ENCODE measurements at places on chromosomes 13 and 19.

DNA sequence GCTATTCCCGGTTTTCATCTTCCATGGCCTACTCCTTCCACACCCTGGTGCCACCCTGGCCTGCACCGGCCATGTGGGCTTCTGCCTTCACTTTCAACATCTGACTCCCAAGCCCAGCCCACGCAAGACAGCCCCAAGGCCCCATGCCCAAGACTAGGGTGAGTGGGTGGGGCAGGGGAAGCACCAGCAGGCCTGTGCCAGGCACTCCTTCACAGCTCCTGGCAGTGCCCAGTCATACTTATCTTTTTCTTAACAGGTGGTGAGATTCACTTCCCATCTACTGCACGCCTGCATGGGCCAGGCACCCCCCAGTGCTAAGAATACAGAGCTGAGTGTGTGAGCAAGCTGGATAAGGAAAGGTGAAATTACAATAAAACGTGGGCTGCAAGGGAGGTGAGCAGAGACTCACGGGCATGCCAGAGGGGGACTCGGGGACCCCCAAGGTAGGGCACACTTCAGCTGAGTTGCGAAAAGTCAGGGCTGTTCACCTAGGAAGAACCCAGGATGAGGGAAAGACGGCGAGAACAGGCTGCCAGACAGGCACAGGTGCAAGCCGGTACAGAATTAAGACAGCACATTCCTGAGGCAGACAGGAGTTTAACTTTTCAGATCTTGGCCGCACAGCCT is 55.7 kb downstream of the COL4A1 start:
- no peak for DNase-seq

DNA sequence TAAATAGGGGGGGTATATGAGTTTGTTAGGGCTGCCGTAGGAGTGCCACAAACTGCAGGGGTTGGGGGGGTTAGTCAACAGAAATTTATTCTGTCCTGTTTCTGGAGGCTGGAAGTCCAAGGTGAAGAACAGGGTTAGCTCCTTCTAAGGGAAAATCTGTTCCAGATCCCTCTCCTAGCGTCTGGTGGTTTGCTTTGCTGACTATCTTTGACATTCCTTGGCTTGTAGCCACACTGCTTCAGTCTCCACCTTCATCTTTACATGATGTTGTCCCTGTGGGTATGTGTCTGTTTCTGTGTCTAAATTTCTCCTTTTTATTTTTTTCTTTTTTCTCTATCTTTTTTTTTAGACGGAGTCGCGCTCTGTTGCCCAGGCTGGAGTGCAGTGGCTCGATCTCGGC is 8.1 kb upstream of the ICAM1 start:
- no peak for DNase-seq

- no peak for DNase-seq
Observed at GRCh38 chr19:16928916-16929315, 40.1 kb downstream of the F2RL3 start.

- no peak for DNase-seq
Observed at GRCh38 chr13:20351281-20352022, 119.3 kb upstream of the GJB6 start.

DNA sequence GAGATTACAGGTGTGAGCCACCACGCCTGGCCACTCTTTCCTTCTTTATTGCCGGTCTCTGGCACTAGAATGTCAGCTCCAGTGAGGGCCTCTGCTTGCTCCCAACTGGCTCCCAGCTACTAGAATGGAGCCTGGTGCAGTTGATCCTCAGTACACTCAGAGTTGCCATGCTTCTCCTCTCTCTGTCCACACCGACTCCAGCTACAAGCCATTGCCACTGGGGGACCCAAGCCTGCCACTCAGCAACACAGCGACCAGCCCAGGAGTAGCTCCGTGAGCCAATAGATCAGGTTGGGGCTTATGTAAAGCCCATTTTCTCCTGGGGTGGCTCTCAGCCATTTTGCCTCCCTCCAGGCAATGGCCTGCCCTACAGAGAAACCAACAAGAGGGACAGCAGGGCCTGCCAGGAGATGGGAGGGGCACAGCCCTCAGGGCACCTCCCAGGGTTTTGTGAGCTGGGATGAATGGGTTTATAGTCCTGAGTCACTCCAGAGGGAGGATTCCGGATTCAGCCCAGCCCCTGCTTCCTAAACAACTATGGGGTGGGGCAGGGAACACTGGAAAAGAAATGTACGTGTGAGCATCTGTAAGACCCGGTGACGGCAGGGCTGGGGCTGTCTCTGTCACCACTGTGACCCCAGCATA is 36.5 kb downstream of the OPA3 start:
- DNase-seq = no peak

DNA sequence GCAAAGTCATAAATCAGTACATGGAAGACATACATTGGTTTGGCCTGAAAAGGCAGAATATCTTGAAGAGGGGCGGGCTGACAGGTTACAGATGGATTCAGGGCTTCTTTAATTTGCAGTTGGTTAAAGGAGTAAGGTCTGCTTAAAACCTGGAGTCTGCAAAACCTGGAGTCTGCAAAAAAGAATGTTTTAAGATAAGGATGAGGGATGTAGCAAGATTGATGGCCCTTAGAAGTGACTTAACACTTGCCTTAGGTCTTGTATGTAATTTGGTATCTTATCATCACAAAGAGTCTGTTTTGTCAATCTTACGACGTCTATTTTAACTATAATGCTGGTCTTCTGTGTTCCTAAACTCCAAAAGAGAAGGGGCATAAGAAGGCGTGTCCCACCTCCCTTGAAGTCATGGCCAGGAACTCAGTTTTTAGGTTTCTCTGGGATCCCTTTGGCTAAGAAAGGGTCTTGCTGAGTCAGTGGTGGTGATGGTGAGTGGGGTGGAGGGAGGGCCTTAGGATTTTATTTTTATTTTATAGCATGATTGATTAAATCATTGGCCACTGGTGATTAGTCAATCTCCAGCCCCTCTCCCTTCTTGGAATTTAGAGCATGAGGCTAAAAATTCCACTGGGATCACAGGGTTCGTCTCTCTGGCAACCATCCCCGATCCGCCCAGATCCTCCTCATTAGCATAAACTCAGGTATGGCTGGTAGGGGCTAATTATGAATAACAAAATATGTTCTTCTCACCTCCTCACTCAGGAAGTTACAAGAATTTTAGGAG is 10.1 kb upstream of the HAS1 start:
- DNase-seq = no peak

- no peak for DNase-seq
Observed at GRCh38 chr19:54275951-54276350, 5.0 kb downstream of the LILRB2 start.

GRCh38 chr13:94859278-94859691 is 146.9 kb upstream of the SOX21 start:
- DNase-seq = no peak

GRCh38 chr19:23118400-23118799 is 1.6 kb downstream of the ZNF730 start:
- no peak for DNase-seq

GRCh38 chr19:45523642-45524256 is 16.5 kb downstream of the VASP start:
- no peak for DNase-seq

GRCh38 chr13:44768239-44768638 is 192.1 kb upstream of the TSC22D1 start:
- DNase-seq = no peak

GRCh38 chr13:32098272-32098671 is 66.7 kb downstream of the FRY start:
- no peak for DNase-seq

- DNase-seq = no peak
Observed at GRCh38 chr19:566403-566802, 6.0 kb upstream of the BSG start.

GRCh38 chr13:110817143-110817542 is 97.7 kb downstream of the ANKRD10 start:
- no peak for DNase-seq

GRCh38 chr19:40726279-40726678 is 9.4 kb downstream of the ITPKC start:
- DNase-seq = no peak

GRCh38 chr19:10237702-10238101 is 6.6 kb upstream of the S1PR2 start:
- no peak for DNase-seq

- DNase-seq = no peak
Observed at GRCh38 chr19:40398417-40399131, 8.6 kb upstream of the HIPK4 start.

- no peak for DNase-seq
Observed at GRCh38 chr13:71880753-71881541, 13.9 kb upstream of the DACH1 start.

DNA sequence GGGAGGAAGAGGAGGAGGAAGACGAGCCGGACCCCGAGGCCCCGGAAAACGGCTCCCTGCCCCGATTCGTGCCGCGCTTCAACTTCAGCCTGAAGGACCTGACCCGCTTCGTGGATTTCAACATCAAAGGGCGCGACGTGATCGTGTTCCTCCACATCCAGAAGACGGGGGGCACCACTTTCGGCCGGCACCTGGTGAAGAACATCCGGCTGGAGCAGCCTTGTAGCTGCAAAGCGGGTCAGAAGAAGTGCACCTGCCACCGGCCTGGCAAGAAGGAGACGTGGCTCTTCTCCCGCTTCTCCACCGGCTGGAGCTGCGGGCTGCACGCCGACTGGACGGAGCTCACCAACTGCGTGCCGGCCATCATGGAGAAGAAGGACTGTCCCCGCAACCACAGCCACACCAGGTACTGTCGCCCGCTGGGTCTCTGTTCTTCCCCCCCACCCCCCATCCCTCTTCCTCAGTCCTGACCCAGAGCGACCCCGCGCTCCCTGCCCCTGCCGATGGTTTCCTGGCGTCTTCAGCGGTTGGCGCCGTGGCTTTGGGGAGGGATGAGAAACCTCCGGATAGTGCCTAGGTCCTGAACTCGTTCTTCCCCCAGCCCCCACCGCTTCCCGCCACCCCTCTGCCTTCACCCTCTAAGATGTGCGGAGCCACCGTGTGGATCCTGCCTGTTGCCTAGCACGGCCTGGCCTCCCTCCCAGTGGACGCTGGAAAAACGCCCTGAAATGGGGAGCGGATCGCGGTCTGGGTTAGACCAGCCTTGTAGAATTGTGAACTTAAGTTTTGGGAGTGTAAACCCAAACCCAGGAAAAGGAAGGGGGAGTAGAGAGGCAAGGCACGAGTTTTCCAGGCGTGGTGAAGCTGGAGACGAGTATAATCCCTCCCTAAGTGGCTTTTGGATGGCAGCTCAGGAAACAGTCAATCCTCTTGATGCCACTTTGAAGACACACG is 1.5 kb downstream of the HS6ST3 start:
- DNase-seq = no peak

DNA sequence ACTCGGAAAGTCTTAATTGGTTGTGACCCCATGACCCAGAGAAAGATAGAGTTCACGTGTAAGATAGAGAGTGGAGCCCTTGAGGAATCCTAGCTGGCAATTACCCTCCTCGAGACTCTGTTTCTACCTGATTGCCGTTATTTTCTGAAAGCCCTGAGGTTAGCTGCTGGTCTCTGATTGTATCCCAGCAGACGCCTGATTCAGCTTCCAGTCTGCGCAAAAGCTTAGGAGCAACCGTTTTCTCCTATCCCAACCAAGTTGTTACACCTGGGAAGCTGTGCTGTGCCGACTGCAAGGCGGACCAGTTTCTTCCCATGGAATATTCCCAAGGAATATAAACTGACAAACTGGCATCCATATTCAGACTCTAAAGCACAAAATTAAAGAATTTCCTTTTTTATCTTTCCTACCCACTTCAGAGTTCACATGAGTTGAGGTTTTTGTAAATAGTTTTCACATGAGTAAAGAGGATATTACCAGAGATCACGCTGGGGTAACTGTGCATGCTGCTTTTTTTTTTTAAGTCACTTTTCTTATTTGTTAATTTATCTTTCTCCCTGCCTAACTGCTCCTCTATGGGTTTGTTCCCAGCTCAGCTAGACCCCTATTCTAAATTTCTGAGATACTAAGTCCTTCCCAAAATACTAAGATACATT is 1.5 kb upstream of the TRPC4 start:
- DNase-seq = no peak

GRCh38 chr13:52969373-52969772 is 59.2 kb upstream of the OLFM4 start:
- DNase-seq = no peak
